ENCODE measurements at places on chromosomes 3 and 15. TPM values are rescaled to one million over a fixed set of nuclear protein-coding genes. Genes with fewer than 3 reads are reported as not detected.

GRCh38 chr3:157073810-157074209 lies 86.1 kb downstream of the CCNL1 start:
- no peak for DNase-seq

GRAMD1C gene
- total RNA-seq = 2.6 TPM

GRCh38 chr3:159265705-159266104 lies 463.9 kb downstream of the MFSD1 start:
- DNase-seq = no peak

DNA sequence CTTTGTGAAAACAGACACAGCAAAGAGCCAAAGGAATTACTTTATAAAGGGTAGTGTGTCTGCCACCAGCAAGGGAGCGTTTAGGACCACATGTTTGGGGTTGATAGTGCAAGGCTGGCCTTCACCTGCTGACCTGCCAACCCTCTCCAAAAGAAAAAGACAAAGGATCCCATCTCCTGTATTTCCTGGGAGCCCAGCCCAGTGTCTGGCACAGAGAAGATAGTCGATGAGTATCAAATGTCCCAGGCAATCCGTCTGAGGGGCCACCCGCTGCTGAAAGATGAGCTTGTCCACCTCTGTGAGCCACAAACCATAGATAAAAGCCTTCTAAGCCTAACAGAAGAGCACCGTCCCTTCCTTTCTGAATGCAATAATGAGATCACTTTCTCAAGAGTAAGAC lies 154.8 kb upstream of the CTNNB1 start:
- DNase-seq = no peak

- no peak for DNase-seq
These were observed 12.8 kb downstream of the AHSG start for GRCh38 chr3:186625600-186626042.

- no peak for DNase-seq
These were observed 132.4 kb upstream of the OSTN start for GRCh38 chr3:191066669-191067068.

DNA sequence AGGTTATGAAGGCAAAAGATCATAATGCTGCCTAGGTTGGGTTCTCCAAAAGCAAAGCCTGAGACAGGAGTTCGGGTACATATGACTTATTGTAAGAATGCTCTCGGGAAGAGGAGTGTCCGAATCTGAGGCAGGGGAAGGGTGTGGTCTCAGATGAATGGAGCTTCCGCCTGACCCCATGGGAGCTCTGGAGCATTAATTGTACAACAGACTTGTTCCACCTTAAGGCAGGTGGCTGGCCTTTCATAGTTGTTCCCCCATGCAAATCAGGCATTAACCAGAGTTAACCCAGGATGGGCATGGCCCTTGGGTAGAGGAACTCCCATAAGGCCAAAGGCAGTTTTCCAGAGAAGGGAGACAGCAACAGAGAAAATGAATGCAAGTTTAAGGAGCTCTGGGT lies 170.6 kb downstream of the MYRIP start:
- DNase-seq = no peak

DNA sequence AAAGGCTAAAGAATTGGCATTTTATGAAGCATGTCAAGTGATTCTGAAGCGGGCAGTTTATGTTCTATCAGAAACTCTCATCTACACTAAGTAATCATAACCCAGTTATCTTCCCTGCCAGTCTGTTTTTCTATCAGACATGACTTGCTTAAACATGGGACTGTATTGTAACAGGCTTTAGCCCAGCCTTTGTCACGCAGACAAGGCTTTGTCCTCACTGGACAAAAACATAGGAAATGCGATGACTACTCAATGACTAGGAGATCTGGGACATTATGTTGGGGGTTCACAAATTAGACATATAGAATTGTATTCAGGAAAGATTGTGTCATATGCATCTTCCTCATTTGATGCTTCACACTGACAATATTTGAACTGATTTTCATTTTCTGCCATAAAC lies 115.5 kb downstream of the GADL1 start:
- DNase-seq = no peak

DNA sequence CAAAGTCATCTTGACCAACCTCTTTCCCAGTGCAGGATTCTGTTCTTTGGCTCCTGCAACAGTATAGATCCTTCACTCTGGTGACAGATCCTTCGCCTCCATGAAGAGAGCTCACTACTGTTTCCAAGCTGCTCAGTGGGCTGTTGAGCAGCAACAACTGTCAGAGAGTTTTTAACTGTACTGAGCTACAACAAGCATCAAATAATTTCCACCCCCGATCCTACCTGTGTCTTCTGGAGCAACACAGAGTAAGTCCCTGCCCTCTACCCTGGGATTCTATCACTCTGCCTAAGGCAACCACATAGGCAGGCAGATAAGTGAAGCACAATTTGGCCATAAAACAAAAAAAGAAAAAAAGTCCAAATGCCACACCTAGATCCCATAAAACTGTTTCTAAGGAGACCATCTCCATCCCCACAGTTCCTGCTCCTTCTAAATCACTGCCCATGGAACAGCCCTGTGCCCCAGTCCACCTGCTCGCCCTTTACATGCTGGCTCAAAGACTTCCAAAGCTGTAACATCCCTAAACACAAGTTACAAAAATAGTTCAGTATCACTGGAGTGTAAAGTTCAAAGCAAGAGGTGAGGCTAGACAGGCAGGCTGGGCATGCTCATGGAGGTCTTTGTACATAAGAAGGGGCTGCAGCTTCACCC lies 37.8 kb upstream of the ANPEP start:
- no peak for DNase-seq

SCN11A gene
- 0.27 TPM for total RNA-seq
